RCC 7860 (cell line): ENCODE measurements at places on chromosomes 5 and 9.
A peak's percentile ranks its signal among the peaks of the same experiment; 100 is the strongest.

GRCh38 chr5:172082180-172082579 lies 75.7 kb upstream of the FBXW11 start:
- no peak for DNase-seq

DNA sequence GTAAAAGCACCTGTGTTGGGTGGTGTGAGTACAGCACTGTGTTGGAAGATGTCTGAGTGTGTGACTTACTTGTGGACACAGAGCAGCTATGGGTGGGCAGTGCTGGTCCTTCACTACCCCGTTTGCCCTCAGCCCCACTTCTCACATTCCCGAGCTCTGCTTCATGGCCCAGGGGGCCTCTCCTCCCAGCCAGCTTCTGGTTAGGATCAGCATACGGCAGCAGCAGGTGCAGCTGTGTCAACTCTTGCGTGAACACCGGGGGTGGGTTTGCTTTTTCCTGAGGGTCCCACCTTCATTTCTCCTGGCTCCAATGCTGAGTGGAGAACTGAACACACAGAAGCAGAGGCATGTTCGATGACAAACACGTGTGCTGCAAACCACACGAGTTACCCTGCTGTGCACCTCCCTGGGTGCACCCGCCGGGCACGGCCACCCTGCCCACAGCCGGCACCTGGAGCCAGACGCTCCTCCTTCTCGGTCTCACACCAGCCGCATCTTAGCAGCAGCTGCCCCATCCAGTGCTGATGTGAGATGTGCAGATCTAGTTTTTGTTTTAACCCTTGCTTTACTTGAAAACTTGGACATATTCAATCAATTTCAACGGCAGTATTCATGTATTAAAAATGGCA lies 14.9 kb upstream of the SLC6A3 start:
- no peak for DNase-seq

DNA sequence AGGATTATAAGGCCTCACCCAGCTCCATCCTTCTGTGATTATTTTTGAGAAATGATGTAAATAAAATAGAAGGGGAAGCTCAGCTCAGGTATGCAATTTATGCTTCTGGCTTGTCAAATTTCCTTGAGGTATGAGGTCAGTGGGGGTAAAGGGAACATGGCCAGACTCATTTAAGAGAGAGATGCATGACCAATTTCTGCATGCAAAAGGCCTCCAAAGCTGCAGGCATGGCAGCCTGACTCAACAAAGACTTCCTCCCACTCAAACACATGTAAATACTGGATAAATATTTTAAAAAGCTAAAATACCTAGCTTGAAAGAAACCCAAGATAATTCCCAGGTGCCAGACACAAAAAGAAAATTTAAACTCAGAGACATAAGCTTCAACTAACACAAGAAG lies 101.4 kb upstream of the SLC1A3 start:
- DNase-seq = no peak

DNA sequence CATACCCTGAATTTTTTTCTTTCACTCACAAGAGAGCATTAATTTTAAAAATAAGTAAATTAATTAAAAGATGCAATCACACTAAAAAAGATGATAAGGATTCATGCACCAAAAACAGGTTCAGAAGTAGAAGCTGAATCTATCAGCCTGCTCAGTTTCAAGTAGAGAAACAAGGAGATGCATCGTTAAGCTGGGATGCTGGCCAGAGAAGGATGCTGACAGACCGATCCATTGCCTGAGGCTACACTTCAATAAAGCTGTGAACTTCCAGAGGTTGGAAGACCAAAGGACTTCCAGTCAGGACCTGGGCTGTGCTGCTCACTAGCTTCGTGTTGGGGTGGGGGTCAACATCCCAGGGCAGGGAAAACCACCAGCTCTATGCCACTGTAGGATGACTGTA lies 457.7 kb downstream of the EFNA5 start:
- no peak for DNase-seq

- no peak for DNase-seq
Measured at GRCh38 chr9:134163371-134164196, 780 bp downstream of the RNU6ATAC start.

DNA sequence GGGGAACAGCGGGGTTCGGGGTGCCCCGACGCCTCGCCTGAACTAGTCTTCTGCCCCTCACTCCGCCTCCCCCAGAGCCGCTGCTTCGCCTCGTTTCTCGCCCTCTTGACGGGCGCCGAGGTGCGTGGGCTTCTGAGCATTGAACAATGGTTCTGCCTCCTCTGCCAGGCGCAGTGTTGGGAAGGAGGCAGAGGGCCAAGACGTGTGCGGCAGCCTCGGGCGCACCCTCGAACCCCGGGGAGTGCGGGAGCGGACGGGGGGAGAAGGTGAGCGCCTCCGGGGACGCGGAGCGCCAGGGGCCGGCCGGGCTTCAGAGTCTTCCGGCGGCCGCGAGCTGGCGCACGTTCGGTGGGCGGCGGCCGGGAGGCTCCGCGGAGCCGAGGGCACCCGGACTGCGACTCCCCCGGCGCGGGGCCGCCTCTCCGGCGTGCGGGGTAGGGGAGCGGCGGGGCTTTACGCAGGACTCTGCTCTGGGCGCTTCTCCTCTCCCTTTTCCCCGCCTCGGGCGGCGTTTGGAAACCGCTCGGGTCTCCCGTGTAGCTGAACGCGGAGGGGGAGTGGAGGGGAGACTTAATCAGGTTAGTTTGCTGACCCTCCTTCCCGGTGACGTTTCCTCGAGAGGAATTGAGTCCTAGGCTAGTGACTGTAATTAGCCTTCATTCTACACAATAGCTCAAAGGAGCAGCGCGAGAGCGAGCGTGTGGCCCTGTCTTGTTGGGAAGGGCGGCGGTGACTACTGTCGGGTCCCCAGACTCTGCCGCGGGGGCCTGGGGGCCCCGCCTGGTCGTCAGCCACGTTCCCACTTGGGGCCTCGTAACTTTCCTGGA lies 1.1 kb downstream of the VLDLR start:
- no peak for DNase-seq

DNA sequence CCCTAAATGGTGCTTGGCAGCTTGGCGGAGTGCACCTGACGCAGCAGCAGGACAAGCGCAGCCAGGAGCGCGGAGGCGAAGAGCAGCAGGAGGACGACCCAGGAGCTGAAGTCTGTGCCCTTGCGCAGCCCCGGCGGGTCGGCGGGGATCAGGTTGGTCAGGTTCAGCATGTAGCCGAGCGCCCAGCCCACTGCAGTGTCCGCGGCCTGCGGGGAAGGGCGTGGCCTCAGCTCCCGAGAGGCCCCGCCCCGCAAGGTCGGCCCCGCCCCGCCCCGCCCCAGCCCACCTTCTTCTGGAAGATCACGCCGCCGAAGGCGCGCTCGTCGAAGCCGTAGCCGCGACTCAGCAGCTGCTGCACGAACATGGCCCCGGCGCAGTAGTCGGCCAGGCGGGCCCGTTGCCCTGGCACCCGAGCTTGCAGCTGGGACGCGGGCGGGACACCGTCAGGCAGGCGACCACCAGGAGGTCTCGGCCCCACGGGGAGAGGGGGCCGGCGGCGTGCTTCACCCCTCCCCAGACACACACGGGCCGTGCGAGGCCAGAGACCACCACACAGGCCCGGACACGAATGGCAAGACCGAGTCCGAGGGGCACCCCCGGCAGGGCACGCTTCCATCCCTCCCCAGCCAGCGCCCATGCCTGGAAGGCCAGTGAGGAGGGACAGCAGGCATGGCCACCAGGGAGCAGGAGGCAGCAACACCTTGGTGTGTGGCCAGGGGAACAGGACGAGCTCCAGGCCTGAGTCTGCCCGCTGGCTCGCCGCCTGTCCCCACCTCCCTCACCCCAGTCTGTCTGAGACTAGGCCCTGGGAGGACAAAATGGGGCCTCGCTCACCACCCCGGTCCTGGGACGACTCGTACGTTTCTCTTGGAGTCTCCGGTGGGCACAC lies 2.9 kb upstream of the NPDC1 start:
- no peak for DNase-seq

DNA sequence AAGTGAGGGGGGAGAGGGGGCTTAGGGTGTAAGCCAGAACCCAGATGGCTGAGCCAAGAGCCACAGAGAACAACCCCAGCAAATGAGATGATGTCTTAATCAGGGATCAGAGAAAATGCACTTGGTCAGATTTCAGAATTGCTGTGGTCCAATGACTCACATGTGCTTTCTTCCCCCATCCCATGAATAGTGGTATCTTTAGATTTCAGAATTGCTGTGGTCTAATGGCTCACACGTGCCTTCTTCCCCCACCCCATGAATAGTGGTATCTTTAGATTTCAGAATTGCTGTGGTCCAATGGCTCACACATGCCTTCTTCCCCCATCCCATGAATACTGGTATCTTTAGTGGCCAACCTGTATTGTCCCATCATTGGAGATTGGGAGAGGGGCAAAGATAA lies 59.9 kb downstream of the IRX2 start:
- no peak for DNase-seq

- DNase-seq = no peak
Measured at GRCh38 chr9:2228132-2228531, 213.0 kb downstream of the SMARCA2 start.

GRCh38 chr5:13529300-13529699 lies 415.2 kb downstream of the DNAH5 start:
- no peak for DNase-seq

- no peak for DNase-seq
Measured at GRCh38 chr5:100406640-100407039, 128.5 kb upstream of the FAM174A start.

DNA sequence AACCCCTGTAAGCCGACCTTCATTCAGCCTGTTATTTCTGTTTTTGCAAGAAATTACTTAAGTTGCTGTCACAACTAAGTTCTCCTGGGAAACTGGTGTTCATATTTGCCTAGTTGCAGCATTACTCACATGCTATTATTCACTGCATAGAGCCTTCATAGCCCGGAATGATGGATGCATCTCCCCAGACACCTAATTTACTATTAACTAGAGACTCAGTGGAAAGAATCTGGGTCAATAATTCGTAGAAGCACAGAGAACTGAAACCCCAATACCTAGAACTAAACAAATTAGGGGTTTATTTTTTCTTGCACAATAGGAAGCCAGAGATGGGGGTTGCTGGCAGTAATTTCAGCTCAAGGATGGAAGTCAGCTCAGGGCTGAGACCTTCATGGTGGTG lies 45.7 kb upstream of the FAM170A start:
- no peak for DNase-seq

DNA sequence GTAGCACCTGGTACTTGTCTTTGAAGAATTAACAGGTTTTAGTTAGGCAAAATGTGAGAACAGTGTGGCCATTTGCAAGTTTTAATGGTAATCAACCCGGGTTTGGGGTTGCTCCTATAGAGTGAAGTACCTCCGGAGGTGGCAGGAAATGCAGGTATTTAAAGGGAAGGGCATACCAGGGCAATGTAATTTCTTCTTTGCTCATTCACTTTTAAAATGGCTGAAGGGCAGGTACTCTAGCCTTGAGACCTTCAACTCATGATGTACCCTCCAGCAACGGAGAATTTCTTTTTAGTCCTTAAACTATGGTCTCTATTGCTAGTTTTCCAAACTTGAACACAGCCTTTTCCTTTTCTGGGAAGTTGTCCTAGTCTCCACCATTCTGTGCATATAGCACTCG lies 1.3 kb upstream of the HSPA4 start:
- DNase-seq = no peak

DNA sequence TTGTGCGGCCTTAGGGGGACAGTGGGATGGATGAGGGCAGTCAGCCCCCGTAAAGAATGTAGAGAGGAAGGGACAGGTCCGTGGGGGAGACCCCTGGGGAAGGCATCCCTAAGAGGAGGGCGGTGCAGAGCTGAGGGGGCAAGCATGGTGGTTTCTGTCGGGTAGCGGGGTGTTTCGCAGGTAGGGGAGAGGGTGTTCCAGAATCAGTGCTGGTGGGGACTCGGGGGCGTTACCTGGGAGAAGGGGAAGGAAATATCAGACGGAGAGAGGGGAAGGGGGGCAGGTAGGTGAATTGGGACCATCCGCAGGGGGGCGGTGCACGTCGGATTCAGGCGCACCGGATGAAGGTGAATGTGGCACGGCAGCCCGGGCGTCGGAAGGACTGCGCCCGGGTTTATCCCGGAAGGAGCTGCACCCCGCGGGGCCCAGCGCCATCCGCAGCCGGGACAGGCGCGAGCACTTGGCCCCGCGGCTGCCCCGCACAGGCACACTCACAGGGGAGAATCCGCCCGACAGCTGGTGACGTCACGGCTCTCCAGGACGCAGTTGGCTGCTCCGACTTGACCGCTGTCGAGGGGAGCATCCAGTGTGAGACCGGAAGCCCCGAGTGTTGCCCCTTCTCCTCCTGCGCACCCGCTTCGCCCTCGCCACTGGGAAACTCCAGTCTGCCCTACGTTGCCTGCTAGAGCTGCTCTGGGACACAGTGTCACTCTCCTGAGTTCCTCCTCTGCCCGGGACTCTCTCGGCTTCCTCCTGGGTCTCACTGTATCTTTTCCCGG lies 1.3 kb downstream of the CD72 start:
- DNase-seq = no peak

DNA sequence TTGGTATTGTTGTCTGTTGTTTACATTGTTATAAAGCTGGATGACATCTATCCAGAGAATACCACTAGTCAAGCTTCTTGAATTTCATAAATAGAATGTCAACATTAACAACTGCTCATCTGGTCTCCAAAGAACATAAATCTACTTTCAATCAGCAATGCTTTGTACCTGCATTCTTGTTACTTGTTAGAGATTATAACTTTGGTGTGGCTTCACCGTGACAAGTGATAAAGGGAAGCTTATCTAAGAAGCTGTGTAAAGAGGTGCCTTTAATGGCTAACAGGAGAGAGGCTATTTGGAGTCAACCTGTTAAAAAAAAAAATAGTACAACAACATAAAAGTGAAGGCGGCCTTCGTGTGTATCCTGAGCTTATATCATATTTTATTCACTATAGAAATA lies 41.8 kb downstream of the MUSK start:
- DNase-seq = no peak

GRCh38 chr5:61854531-61854930 lies 451.5 kb upstream of the KIF2A start:
- DNase-seq = no peak

DNA sequence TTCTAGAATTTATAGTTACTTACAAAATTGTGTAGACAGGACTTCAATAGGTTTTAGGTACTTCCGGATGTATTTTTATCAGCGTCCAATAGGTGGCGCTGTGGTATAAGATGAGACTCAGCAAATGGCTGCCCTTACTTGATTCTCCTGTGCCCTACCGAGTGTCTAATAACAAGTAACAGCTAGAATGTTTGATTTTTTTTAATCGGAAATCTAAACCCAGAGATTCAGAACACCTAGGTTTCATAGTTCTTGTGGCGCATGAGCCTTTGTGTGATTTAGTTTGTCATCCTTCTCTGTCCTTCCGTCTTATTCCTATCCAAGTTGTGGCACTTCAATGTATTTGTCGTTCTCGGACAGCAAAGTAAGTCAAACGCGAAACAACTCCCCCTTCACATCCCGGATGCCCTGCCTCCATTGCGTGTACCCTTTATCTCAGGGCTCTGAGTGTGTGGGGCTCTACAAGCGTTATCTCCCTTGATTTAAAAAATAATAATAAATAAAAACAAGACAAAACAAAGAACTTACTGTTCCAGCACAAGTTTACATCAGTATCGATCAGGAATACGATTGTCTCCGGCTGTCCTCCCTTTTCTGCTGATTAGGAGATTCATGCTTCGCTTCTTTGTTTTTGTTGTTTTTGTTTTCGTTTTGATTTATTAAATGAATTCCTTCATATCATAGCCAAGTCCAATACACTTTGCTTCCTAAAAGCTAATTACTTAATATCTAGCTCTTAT lies 50.7 kb upstream of the SLC30A5 start:
- peak; percentile 60 for DNase-seq

GRCh38 chr5:55570570-55570969 lies 35.8 kb upstream of the PLPP1 start:
- DNase-seq = no peak
